ENCODE measurements at places on chromosomes 16 and 17.

DNA sequence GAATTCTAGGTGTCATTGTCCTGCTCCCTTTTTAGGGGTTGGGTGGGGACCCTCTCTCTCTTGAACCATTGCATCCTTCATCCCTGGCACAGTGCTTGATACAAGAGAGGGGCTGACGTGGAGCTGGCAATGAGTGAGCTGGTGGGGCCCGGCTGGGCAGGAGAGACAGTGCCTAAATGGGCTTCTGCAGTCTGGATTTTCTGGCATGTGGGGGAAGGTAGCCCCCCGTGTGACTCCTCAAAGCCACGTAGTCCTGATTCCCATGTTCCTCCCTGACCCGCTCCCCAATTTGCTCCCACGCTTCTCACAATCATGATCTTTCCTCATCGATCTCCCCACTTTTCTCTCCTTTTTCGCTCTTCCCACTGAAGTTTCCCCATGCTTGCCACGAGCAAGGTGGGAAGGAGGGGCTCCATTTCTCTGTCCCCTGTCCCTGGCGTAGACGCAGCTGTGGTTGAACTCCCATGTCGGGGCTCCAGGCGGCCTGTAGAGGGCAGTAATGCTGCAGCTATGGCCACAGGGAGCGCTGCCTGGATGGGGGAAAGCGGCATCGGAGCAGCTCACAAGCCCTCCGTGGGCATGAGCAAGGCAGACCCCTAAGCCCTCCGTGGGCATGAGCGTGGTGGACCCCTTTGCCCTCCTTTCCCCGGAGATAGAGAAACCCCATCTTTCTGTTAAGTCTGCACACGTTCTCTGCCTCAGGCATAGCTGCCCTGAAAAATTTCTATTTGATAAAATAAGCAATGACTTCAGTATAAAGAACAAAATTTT is 47.5 kb downstream of the HAPSTR1 start:
- DNase-seq = peak; percentile 64

- no peak for DNase-seq
Measured at GRCh38 chr17:32713081-32713480, 163.8 kb downstream of the MYO1D start.

- DNase-seq = no peak
Measured at GRCh38 chr16:58011652-58012051, 10.4 kb downstream of the USB1 start.

GRCh38 chr16:30369938-30370455 is 297 bp downstream of the TBC1D10B start:
- DNase-seq = no peak

Measured in CD4-positive, alpha-beta T cell treated with Interleukin-10 for 1 hour (primary cell).